ENCODE measurements at places on chromosomes 3 and 15.

GRCh38 chr15:100131321-100132224 is 210.2 kb downstream of the ADAMTS17 start:
- no peak for DNase-seq

DNA sequence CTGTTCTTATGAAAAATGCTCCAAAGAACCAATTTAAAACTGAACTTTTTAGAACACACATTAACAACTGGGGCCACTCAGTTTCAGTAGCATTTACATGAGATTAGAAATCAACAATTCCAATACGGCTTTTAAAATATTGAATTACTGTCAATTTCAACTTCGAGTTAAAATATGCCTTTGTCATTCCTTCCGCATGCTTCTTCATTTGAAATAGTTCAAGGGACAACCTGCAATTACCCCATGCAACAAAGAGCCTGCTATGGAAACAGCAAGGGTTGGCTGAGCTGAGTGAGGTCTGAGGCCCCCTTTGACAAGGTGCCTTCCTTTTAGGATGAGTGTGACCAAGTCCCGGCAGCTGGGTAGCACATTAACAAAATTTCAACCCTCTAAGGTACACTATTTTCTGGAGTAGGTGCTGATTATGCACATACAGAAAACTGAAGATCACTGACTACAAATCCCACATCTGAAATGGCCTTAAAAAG is 11.6 kb downstream of the PDCD10 start:
- DNase-seq: no peak

DNA sequence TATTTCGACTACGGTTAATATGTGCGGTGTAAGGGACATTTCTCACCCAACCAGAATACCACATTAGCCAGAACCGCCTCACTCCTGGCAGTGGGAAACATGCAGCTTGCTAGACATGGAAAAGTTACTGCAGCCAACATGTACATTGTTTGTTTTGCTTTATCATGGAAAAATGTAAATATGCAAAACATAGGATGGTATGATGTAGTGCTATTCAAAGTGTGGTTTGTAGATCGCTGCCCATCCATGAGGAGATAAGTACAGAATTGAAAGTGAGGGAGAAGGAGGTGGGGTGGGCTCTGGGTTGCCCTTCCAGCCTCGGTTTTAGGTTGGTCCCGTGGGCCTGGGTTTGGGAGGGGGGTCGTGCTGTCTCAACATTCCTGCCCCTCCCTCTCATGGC is 42.5 kb upstream of the SPESP1 start:
- DNase-seq: no peak

DNA sequence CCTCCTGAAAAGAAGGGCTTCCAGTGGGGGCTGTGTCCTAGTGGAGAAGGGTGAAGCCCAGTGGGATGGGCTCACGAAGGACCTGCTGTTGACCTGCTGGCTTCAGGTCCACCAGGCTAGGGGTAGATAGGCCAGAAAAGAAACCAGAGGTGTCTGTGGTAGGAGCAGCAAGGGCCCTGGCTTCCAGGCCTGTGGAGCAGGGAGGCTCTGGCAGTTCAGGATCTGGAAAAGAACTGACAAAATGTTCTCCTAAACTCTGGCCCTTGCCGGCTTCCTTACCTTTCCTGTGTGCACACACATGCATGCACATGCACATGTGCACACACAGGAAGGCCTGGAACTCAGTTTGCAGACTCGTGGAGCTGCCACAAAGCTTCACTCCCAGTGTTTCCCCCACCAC is 49.7 kb downstream of the ABHD2 start:
- no peak for DNase-seq

GRCh38 chr15:93428807-93429351 is 339.9 kb upstream of the RGMA start:
- DNase-seq: no peak

GRCh38 chr3:78148986-78149717 is 1109.3 kb downstream of the ROBO2 start:
- DNase-seq: no peak

- DNase-seq: no peak
These were observed 70.5 kb downstream of the POLR2M start for GRCh38 chr15:57777003-57777402.

- no peak for DNase-seq
These were observed 192.5 kb downstream of the RSL24D1 start for GRCh38 chr15:55003965-55004873.

GRCh38 chr3:53700441-53700840 is 145.8 kb downstream of the CHDH start:
- DNase-seq: no peak

DNA sequence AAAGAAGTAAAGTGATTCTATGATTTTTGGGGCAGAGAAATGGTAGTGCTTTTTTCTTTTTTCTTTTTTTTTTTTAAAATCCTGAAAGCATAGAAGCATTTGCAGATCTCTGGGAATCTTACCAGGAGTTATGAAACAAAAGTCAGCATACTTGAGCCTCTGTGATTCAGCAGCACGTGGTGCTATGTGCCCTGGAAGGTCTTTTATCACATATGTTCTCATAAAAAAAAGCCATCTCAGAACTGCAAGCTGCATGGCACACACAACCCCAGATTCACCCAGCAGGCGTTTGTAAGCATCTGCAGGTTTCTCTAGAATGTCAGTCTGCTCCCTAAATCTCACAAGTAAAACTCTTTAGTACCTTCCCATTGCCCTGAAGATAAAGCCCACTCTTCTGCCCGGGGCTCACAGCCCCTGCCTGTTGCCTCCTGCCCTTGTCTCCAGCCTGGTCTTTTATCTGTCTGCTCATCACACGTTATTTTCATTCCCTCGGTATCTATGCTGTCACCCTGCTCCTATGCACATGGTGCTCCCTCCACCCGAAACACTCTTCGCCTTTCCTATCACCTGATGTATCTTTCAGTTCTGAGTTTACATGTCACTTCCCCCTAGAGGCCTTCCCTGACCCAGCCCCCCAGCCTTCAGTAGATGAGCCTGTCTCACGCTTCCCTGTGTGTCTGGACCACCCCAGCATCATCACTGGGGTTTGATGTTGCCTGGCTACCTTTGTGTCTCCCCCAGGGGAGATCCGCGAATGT is 72.4 kb downstream of the CHDH start:
- DNase-seq: no peak

DNA sequence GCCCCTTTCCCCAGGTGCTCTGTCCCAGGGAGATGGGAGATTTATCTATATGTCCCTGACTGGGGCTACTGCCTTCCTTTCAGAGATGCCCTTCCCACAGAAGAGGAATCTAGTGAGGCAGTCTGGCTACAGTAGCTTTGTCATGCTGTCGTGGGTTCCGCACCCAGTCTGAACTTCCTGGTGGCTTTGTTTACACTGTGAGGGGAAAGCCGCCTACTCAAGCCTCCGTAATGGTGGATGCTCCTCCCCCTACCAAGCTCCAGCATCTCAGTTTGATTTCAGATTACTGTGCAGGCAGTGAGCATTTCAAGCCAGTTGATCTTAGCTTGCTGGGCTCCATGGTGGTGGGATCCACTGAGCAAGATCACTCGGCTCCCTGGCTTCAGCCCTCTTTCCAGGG is 35.4 kb upstream of the SLC7A14 start:
- DNase-seq: no peak

DNA sequence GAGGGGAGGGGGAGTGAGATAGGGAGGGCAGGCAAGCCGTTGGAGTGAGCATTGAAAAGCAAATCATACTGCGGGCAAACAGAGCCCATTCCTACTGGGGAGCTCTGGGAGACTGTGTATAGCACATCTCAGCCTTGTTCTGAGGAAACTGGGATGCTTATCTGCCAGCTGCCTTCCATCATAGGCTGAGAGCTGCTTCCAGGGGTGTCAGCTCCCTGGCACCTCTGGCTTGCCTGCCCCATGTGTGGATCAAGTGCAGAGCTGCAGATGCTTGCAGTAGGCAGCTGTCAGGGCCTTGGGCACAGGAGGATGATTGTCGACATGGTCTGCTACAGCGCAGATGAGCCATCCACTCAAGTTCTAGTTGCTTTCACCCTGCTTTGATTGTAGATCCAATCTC is 86.8 kb downstream of the CHRNA7 start:
- DNase-seq: no peak

DNA sequence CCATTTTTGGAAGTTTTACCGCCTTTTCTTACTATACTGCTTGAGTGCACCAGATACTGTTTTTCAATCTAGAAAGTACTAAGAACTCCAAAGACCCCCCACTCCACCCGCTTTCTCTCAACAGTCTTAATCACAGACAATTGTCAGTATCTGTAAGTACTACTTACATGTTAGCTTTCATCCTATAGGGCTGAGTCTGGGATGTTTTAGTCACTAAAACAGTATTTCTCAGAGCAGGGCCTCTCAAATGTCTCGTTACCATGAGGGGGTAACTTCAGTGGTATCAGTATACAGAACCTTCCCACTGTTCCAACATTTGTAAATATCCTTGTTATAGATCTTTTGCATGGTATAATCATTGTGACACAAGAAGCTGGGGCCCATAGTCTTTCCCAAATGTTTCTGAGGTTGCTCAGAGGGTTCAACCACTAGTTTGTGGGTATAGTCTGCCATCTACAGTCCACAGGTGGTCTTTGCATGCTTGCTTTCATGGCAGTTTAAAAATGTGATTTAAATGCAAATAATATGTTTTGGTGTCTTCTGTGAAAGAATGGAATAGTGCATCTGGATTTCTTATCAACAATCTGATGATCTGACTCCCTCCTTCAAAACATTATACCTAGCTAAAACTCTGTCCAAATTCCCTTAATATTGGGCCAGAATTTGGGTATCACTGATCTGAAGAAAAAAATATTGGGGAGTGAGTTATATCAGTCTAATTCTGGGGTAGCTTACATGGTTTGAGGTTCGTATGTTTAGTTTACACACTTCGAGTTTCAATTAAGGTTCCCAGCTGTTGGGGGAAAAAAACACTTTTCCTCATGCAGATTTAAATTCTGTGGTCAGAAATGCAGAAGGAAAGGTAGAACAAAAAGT is 18.0 kb upstream of the DNAJC13 start:
- DNase-seq: no peak

- no peak for DNase-seq
These were observed 63.2 kb upstream of the IQSEC1 start for GRCh38 chr3:13136426-13136825.
